ENCODE measurements at places on chromosomes 4 and X. TPM values are rescaled to one million over a fixed set of nuclear protein-coding genes. Genes with fewer than 3 reads are reported as not detected.

- no peak for DNase-seq
Observed at GRCh38 chr4:141314627-141315026, 93.9 kb downstream of the ZNF330 start.

The KCND1 gene
- polyA plus RNA-seq: 1.4 TPM

DNA sequence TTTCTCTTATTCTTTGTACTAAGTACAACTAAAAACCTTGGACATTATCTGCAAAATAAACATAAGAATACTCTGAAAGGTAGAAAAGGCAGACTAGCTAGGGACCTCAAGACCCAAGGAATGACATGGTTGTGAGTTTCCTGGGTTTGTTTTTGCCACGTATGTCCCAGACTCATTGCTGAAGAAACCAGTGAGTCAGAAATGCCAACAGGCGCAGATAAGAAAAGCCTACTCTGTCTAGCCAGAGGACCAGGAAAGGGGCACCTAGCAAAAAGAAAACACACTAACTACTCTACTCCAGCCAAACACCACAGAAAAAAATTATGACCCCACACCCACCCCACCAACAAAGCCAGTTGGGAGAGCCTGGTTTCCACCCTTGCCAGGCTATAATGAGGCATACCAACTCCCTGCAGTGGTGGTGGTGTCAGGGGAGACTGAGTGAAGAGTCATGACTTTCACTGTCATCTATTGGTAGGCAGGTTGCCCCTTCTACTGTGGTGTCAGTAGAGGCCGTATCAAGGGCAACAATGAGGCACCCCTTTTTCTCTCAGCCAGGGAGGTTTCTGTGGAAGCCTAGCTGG lies 10.9 kb downstream of the MTMR1 start:
- DNase-seq: no peak

The HPGDS gene
- 5.8 TPM for polyA plus RNA-seq

The PPBP gene
- 3.5 TPM for polyA plus RNA-seq

The IL2 gene
- polyA plus RNA-seq: not detected

The COL4A5 gene
- polyA plus RNA-seq: 18.4 TPM

All from hindlimb muscle (tissue), 1 donor.